ENCODE measurements at places on chromosomes 2 and 18.

DNA sequence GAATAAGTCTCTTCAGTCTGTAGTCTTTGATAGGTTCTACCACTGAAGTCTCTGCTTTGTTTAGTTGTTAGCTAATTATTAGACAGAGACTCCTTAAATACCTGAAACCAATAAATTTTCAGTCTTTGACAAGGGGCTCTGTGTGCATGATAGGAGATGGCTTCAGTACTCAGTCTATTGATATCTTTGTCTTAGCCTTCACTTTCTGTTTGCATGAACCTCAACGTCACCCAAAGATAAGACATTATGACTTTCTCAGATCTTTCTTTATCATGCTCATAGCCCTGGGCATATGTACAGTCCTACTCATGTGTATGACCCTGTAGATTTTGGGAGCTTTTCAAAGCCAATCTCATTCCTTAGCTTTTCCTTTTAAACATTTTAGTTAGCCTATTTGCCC lies 183.5 kb upstream of the GCFC2 start:
- DNase-seq: no peak

GRCh38 chr2:168402531-168402930 lies 53.5 kb upstream of the CERS6 start:
- DNase-seq: no peak

GRCh38 chr2:113012436-113013335 lies 7.4 kb downstream of the IL36A start:
- DNase-seq: no peak

DNA sequence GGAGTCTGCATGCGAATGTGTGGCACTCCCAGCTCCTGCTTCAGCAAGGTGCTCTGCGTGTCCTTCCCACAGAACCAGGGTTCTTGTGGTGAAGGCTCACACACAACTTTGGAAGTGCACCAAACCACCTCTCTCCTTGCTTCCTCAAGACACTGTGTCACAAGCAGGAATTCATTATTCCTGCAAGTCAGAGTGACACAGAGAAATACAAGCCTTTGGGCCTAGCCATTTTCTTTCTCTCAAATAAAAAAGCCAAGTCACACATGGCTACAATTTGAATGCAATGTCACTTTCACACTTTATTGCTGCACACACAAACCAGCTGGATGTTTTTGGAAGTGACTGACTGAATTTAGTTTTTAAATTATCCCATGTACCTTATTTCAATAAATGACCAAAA lies 30.1 kb upstream of the THOC1 start:
- DNase-seq: no peak

GRCh38 chr2:32830196-32830595 lies 116.6 kb upstream of the LTBP1 start:
- no peak for DNase-seq

GRCh38 chr2:74534411-74534810 lies 4.7 kb downstream of the HTRA2 start:
- no peak for DNase-seq

DNA sequence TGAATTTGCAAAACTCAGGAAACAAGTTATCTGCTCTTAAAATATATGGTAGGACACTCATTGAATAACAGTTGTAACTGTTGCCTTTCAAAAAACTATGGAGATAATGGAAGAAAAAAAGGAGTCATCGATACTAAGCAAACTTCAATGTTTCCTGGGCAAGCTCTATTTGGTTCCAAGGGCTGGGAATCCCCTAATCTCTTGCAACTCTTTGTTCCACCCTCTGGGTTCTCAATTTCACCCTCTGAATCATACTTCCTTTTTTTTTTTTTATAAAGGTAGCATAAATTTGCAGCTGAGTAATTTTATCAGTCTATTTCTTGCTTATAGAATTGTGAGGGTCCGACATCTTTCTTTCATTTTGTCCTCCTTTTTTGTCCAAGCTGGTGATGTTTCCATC lies 36.7 kb downstream of the SLC9A4 start:
- DNase-seq: no peak

DNA sequence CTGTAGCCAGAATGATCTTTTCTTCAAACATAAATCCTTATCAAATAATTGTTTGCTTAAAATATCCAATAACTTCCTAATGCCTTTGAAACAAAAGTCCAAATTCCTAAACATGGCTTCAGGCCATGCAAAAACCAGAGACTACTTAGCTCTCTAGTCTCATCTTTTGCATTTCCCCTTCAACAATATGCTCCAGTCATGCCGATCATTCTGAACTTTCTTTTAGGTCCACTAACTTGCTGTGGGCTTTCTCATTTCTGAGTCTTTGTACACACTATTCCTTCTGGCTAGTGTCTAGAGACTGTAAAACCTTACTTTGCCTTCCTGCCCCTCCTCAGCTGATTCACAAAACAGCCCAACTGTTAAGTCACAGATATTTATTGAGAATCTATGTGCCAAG lies 51.5 kb downstream of the VIL1 start:
- DNase-seq: no peak

DNA sequence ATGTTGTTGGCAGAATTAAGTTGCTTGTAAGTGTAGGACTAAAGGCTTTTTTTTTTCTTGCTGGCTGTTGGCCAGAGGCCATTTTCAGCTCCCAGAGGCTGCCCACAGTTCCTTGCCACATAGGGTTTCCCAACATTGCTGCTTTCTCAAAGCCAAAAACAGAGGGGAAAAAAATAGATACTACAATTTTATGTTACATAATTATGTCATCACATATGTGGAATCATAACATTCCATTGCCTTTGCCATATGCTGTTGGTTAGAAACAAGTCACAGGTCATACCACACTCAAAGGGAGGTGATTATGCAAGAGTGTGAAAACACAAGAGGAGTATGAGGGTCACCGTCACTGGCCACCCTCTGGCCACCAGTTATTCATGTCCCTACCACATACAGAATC lies 154.5 kb downstream of the RTN4 start:
- DNase-seq: no peak

DNA sequence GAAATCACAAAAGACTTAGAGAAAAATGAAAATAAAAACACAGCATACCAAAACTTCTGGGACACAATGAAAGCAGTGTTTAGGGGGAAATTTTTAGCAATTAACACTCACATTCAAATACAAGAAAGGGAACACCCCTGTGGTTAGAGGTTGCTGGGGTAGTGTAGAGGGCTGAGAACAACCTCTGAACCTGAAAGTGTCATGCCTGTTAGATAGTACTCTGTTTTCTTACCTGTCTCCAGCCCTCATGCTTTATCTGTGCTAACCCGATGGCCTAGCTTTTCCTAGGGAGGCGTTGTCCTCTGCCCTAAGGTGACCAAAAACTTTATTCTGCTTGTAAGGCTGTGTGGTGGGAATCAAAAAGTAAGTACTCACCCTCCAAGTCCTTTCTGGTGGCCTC lies 122.6 kb upstream of the OTX1 start:
- DNase-seq: no peak

DNA sequence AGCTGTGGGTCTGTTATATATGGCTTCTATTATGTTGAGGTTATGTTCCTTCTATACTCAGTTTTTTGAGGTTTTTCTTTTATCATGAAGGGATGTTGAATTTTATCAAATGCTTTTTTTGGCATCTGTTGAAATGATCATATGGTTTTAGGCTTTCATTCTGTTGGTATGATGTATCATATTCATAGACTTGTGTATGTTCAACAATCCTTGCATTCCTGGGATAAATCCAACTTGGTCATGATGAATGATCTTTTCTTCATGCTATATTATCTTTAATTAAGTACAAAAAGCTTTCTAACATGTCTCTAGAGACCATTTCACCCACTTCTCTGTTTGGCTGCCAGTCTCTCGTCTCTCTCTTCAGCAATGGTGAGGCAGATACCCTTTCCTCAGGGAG lies 54.2 kb downstream of the MDH1 start:
- DNase-seq: no peak

DNA sequence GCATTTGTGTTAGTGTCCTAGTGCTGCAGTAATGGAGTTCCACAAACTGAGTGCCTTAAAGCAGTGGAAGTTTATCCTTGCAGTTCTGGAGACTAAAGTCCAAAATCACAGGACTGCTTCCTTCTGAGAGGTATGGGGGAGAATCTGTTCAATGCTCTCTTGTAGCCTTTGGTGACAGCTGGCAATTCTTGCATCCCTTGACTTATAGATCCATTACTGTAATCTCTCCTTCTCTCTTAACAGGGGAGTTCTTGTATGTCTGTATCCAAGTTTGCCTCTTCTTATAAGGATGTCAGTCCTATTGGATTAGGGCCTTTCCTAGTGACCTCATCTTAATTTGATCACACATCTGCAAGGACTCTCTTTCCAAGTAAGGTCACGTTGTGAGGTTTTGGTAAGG lies 69.9 kb downstream of the XRCC5 start:
- DNase-seq: no peak

GRCh38 chr2:98242003-98242402 lies 104.3 kb upstream of the CNGA3 start:
- DNase-seq: no peak

DNA sequence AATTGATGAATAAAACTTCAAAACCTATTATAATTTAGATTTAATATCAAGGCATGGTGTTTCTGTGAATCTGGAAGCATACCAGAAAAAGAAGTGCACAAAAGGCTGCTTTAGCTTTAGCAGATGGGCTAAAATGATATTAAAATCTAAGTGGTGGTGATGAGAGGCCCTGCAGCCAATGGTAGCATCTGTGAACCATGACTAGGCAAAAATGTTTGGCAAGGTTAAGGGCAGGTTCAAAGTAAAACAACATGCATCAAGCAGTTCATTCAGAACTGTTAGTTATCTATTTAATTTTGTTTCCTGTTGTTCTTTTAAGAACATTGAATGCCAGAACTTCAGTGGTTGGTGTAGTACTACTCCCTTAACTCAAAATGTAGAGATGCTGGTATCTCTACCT lies 1736.9 kb upstream of the CELF4 start:
- DNase-seq: no peak

DNA sequence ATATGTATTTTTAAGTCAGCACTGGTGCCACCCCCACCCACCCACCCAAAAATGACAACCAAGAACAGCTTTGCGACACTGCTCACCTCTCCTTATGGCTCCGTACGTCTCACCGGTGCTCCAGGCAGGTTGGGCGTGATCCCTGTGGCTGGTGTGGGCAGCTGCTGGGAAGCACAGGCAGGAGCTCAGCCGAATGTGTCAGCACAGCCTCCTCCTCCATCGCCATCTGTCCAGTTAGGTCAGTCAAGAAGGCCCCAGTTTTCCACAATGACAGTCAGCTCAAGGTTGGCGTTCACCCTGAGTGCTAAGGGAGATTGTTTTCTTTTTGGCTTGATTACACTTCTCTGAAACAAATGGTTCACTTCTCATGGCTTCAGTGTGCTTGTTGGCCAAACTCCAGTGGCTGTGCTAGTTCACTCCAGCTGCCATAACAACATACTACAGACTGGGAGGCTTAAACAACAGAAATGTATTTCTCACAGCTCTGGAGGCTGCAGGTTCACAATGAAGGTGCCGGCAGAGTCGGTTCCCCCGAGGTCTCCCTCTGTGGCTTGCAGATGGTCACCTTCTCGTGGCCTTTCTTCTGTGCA lies 30.2 kb downstream of the AMER3 start:
- no peak for DNase-seq

DNA sequence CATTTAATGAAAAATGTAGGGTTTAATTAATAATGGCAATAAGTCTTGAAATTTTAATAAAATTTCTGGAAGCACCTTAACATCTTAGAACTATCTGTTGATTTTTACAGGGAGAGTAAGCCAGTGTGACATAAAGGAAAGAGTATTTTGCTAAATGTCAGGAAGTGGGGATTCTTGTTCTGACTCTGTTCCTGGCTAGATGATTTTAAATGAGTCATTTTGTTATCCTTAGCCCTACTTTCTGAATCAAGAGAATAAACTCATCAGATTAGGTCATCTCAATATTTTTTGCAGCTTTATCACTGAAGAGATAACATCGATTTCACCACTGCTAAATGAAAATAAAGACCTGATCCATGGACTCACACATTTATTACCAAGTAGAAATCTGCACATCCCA lies 377.5 kb upstream of the CYRIA start:
- DNase-seq: no peak

DNA sequence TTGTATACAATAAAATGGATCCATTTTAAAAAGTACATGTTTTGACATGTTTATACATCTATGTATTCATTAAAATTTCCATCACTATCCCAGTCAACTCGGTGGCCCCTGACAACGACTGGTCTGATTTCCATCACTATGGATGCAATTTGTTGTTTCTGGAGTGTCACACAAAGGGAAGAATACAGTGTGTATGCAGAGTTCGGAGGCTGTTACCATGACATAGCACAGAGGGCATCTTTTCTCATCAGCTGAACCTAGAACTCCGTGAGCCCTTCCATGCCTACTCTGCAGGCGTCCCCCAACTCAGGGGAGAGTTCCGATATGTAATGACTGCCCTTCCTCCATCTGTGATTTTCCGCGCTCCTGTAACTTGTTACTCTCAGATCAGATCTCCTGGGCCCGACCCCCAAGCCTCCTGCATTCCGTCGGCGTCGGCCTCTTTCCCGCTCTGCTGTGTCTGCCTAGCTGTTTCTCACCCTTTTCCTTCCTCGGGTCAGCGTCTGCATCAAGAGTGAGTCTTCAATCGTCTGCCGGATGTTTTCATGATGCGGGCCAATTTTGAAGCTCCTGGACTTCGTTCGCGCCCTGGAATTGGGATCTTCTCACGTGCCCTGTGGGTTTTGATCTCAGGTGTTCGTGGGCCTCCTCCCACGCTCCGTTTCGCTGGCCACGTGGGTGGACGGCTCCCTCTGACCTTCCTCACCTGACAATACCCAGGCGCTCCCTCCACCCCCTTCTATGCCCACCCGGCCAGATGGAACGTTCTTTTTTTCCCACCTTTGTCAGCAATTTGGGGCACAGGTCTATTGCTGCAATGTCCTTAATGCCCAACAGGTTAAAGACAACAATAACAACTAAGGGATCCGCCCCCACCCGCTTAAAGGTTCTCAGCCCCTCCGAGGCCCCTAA lies 161.0 kb downstream of the TWIST2 start:
- DNase-seq: no peak

DNA sequence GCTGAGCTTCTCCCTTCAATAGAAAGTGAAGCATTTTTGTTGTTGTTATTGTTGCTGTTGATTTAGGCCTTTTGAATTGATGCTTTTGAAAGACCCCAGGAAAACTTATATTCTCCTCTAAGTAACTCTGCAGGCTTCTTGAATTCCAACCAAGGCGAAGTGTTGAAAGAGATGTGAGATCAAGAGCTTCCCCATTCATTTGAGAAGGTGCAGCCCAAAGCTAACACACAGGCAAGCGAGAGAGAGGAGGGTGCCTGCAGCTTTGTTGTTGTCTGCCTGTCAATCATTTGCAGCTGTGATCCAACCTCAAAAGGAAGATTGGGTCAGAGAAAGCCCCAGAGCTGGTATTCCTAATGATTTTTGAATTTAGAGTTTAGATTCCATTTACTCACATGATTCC lies 963.6 kb upstream of the CNTNAP5 start:
- no peak for DNase-seq

GRCh38 chr2:185745864-185746859 lies 7.6 kb downstream of the FSIP2 start:
- DNase-seq: no peak

Data from NCI-H1092 treated with DMSO at 0.1 percent for 48 hours (cell line).